ENCODE measurements at places on chromosomes 5 and 9.

DNA sequence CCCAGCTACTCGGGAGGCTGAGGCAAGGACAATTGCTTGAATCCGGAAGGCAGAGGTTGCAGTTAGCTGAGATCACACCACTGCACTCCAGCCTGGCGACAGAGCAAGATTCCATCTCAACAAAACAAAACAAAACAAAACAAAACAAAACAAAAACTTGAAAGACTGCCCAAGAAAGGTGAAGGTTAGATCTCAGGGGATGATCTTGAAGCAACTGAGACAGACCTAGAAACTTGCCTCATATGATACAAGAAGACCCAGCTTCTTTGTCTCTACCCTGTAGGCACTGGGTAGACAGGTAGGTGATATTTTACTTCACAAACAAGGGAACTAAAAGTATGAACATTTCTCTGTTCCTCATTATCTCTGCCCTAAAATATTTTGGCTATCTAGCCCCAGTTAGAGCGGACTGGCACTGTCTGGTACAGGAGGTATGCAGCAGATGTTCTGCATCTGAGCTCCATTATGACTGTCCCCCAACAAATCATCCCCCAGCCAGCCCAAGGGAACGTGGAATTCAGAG lies 26.3 kb upstream of the SHOC1 start:
- no peak for DNase-seq

GRCh38 chr5:108467563-108467962 lies 85.7 kb upstream of the FBXL17 start:
- no peak for DNase-seq

DNA sequence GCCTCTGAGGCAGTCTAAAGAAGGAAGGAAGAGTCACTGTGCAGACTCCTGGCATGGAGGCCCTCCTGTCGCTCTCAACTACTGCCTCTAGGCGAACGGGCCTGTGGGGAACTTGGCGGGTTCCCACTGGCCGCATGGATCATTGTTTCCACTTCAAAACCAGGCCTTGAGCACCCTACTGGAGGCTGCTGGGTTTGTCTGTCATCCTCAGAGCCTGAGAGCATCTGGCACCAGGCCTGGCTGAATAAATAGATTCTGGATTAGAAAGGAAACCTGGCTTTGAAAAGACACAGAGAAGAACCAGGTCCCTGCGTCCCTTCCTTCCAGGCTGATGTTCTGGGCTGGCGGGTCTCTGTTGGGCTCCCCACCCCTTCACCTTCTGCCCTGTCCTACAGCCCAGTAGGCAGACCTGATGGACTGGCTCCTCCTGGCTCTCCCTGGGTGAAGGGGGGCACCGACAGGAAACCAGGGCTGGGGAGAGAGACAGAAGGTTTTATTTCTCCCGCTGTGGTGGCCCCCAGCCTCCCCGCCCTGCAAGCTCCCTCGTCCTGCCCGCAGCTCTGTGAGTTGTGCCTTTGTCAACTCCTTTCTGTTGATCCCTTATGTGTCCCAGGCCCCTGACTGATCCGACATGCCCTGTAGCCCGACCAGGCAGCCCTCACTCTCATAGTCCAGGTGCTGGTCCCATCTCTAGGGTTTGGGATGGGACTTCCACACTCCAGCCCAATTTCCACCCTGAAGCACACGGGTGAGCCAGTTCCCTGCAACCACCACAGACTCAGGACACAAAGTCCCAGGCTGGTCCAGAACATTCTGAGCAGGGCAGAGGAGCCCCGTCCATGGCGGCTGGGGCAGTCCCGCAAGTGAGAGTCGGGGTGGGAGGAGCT lies 50.1 kb downstream of the ADAMTS2 start:
- no peak for DNase-seq

GRCh38 chr9:6818292-6818922 lies 60.6 kb downstream of the KDM4C start:
- no peak for DNase-seq

GRCh38 chr5:156456857-156457256 lies 129.9 kb downstream of the SGCD start:
- no peak for DNase-seq

GRCh38 chr5:175478384-175479124 lies at the start of gene SFXN1:
Gene SFXN1, plus strand, starts transcription at chr5:175478560. Its CDS starts 13,544 bp downstream, at chr5:175492104.
- no peak for DNase-seq

DNA sequence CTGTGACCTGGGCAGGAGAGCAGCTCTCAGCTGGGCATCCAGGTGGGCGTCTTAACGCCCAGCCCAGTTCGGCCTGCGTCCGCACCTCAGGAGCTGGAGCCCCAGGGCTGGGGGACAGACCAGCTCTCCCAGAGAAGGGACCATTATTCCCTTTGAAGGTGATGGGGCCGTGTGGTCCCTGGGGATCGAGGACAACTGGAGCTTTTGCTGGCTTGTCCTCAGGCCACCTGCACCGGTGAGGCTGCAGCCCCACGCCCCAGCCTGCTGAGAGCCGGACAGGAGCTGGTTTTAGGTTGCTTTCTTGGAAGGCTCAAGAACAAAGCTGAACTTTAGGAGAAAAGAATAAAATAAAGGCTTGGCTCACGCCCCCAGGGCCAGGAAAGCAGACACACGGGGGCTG lies 40.9 kb downstream of the NACC2 start:
- no peak for DNase-seq

DNA sequence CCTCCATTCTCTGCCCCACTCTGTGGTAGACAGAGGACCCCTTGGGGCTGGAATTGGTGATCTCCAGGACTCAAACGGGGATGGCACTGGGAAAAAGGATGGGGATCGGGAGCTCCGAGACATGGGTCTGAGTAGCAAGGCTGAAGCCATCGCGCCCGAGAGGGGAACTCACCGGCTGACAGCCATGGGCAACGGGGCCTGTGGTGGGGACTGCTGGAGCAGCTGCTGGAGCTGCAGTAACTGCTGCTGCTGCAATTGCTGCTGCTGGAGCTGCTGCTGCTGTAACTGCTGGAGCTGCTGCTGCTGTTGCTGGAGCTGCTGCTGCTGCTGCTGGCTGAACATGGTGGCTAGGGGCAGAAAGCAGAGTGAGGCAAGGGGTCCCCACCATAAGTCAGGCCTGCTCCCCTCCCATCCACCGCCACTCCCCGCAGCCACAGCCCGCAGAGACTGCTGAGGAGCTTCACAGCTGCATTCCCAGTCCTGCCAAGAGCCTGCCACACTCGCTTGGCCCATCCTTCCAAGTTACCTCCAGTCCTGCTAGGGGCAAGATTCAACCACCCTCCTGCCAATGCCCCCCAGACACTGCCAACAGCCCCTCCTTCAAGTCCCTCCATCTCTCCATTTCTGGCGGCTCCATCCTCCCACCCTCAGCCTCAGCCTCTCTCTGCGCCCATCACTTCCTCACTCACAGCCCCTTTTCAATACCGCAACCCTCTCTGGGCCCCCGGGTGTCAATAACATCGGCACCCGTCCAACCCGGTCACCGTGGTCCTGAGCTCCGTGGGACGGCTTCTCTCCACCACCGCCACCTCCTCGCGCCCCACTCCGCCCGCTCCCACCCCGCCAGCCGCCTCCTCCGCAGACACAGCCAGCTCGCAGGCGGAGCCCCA lies 611 bp downstream of the CIZ1 start:
- DNase-seq = no peak

DNA sequence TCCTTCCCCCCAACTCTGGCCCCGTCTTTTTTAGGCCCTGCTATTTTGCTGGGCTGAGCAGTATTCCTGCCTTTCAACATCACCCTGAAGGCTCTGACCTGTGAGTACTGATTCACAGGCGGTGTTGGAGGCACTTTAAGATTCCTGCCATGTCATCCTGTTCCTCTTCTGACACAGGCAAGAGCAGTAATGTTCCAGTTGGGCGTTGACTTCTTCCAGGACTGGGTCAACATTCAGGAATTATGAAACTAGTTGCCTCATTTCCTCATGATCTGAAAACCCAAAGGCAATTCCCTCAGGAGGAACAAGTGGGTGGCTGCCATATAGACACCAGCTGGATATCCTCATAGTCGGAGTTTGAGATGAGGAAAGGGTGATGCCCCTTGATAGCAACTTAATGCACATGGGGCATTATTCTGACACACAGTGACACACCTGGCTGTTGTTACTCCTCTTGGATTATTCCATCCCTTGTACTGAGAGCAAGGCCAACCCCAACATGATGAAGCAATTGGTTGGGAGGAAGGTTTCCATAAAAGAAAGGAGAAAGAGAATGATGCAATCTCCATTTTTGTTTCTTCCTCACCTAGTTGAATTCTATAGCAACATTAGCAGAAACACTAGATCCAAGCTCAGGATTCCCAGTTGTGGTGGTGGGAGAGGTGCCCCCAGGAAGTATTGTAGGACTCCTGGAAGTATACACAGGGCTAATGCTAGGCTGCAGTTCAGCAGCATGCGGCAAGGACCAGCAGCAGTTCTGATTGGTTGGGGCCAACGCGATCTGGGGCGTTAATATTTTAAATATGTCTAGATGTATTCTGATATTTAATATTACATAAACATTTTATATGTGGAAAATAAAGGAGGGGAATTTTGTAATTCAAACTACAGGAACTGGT lies 19.6 kb upstream of the GLRX start:
- DNase-seq = no peak

DNA sequence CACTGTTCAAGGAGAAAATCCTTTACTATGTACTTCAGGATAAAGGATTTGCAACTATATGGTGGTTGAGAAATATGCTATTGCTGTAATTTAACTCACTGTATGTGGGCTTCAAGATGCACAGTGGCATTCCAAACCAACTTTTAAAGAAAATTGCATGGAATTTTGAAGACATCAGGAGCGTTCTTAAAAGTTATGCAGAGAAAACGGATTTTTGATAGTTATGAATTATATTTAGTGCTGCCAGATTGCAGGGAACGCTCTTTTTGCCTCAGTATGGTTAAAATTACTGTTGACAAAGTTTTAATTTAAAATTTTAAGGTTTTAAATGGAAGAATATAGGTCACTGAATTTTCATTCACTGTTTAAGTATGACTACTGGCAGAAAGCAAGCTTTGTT lies 336.1 kb upstream of the EFNA5 start:
- DNase-seq = no peak

DNA sequence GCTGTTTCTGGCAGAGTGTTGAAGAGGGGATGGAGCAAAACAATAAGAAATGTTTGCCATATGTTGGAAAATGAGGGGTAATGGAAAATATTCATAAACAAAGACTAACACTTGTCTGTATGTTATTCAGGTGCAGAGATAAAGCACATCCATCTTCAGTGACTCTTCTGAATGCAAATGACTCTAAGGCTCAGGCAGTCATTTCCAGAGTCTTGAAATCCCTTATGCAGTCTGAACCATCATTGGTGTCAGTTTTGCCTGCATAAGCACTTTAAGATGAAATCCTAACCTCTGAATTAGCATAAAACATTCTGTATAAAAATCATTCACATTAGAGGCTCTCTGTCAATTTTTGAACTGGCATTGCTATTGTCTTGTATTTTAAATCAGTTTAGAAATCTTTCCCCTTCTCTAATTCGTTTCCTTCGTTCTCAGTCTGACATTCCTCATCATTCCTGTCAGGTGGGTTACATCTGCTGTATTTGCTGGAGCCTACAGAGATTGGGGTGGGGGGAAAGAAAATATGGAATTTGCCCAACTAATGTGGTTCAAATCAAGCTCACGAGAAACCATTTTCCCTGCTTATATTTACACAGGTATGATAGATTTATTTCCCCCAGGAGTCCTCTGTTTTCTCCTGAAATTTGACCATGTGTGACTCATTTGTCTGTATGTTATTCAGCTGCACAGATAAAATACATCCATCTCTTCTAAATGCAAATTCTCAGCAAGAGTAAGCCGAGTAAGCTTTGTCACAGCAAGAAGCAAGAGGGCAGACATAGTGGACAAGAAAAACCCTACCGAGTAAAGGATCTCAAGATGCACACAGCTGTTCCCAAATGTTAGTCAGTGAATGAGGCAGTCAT lies 31.6 kb downstream of the ENC1 start:
- no peak for DNase-seq

DNA sequence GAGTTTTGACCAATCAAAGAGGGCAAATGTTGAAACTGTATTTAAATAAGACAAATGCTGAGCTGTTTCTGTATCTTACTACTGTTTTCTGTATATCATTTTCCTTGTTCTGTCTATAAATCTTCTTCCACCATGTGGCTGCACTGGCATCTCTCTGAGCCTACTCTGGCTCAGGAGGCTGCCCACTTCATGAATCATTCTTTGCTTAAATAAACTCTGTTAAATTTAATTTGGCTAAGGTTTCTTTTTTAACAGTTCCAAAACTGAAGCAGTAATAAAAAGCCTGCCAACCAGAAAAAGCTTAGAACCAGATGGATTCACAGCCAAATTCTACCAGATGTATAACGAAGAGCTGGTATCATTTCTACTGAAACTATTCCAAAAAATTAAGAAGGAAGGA lies 40.2 kb upstream of the TAS2R1 start:
- DNase-seq = no peak

GRCh38 chr9:34984049-34984448 lies 5.5 kb upstream of the DNAJB5 start:
- no peak for DNase-seq

- DNase-seq = peak; percentile 23
Observed at GRCh38 chr5:16178745-16179372, 732 bp downstream of the MARCHF11 start.

DNA sequence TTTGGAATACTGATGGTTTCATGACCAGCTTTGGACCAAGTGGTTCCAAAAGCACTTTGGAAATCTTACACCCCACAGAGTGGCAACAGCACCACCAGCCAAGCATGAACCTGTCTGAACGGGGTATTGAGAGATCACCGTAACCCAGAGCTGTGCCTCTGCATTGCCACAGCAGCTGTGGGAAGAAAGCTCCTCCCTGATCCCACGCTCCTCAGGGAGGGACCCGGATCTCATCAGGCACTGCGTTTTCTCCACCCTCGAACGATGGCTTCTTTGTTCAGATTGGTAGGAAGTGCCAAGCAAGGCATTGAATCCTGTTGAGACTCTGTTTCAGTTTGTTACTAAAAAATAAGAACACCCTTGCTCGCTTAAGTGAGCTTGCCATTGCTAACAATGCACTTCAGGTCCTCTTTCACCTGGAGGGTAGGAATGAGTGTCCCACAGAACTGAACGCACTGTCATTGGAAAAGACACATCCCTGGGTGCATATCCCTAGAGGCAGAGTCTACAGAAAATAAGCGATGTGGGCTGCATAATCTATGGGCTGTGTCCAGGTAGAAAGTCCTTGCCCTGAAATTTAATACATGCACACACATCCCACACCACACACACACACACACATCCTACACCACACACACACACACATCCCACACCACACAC lies 118.0 kb upstream of the ICE1 start:
- no peak for DNase-seq

DNA sequence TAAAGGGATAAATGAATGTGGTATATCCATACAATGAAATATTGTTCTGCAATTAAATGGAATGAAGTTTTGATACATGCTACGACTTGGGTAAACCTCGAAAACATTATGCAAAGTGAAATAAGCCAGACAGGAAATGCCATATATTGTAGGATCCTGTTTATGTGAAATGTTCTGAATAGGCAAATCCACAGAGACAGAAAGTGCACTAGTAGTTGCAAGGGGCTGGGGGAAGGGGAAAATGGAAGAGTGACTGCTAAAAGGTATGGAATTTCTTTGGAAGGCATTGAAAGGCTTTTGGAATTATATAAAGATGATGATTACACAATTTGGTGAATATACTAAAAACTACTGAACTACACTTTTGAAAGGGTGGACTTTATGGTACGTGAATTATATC lies 97.0 kb downstream of the FOXD1 start:
- DNase-seq = no peak

GRCh38 chr5:92580814-92581213 lies 1000.2 kb downstream of the NR2F1-AS1 start:
- no peak for DNase-seq
